ENCODE measurements at places on chromosomes 13 and 19.

DNA sequence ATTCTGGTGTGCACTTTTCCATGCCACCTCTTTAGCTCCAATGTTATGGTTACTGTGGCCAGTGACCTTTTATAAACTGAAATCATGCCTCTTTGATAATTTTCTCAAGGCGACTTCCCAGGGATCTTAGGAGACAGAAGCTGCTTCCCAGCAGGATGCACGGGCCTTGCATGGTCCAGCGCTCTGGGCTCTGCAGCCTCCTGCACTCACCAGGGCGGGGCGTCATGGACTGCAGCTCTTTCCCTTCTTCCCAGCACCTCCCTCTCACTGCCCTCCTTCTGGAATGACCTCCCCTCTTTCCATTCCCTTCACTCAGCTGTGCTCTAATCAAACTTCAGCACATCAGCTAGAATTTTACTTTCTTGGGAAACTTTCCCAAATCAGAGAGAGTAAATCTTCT, 318.3 kb downstream of the IRS2 start:
- no peak for DNase-seq

- DNase-seq: no peak
Measured at GRCh38 chr13:45691251-45691650, 10.9 kb upstream of the CBY2 start.

DNA sequence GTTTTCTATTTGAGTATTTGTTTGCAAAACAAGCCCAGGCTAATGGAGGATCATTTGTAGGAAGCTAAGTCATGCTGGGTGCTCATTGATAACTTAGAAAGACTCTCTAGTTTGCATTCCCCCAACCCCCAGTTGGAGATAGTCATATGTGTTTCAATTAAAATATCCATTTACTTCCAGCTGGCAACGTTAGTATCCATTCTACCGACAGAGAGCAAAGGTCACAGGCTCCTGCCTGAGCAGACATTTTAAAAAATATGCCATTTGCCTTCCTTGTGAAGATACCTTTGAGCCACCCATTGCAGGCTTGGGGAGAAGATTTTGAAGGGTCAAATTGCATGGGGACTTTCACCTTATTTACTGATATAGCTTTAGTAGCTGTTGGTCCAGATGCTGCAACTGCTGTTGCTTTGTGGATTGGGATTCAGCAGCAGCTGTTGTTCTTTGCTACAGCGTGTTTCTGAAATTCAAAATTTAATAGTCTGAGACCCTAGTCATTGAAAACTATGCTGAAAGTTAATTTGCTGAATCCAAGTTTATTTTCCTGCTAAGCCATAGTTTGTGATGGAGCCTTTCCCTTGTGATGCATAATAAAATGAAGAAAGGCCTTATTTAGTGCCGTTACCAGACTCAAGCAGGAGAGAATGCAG, 335.1 kb downstream of the GPC6 start:
- DNase-seq: no peak

- DNase-seq: no peak
Measured at GRCh38 chr19:39136225-39136940, 10.8 kb downstream of the PAK4 start.

DNA sequence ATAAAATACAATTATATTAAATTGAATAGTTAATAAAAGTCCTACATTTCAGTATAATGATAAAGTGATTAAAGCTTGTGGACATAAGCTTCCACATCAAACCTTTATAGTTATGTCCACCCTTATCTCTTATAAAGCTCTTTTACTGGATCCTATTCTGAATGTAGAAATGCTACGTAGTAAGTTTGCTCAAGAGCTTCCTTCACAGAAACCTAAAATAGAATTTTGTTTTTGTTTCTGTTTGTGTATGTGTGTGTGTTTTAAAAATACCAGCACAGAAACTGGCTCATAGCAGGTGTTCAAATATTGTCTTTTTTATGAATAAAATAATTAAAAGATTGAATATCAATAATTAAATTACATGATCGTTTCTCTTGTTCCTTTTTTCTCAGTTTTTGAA, 21.0 kb upstream of the UFM1 start:
- no peak for DNase-seq

DNA sequence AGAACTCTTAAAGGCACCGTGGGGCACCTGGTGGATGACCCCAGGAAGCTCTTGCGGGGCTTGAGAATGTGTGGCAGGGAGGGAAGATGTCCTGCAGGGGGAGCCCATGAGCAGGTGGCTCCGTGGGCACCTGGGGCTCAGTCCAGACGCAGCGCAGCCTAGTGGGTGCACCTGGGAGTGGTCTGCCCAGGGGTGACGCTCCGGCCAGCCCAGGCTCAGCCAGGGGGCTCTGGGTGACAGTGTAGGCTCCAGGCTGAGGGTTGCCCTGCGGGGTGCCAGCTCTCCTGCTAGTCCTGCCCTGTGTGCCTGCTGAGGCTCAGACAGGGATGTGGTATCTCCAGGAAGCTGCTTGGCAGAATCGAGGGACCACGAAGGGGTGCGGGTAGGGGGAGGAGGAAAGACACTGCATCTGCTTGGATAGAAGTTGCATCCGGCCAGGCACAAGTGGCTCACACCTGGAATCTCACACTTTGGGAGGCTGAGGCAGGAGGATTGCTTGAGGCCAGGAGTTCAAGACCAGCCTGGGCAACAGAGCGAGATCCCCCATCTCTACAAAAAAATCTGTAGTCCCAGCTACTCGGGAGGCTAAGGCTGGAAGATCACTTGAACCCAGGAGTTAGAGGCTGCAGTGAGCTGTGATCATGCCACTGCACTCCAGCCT, 15.0 kb upstream of the PGLS start:
- peak; percentile 31 for DNase-seq

- DNase-seq: no peak
Measured at GRCh38 chr13:42524487-42525034, 49.4 kb upstream of the TNFSF11 start.

DNA sequence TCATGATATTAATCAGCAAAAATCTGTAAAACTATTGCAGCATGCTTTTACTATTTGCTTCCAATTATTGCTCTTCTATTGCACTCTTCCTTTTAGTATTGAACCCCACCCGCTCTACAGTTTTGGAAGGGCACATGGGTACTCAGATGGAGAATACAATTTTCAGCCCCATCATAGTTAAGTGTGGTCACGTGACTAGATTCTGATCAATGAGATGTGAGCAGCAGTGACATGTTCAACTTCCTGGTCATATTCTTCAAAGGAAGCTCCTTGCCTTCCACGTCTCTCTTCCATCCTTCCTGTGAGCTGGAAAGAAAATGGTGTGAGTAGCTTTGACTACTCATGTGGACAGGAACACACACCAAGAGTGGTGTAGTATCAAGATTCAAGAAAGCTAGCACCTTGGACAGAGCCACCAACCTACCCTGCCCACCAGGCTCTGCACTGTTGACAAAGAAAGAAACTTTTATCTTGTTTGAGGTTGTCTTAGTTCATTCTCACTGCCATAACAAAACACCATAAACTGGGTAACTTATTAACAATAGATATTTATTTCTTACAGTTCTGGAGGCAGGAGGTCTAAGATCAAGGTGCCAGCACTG, 3.8 kb upstream of the FGF14 start:
- DNase-seq: no peak

DNA sequence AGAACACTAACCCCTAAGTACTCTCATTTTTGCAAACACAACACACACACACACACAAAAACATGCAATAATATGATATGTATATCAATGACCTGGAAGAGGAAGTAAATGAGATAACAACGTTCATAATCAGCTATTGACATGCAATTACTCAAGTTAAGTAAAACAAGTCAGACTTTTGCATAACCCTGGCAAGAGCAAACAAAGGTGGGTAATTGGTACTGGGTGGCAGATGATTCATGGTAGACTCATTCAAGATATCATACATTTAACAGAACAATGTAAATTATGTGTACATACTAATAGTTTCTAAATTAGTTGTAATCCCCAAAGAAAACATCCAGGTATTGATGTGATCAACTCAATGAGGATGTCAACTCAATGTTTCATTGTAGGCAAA, 508.8 kb downstream of the DACH1 start:
- DNase-seq: no peak

DNA sequence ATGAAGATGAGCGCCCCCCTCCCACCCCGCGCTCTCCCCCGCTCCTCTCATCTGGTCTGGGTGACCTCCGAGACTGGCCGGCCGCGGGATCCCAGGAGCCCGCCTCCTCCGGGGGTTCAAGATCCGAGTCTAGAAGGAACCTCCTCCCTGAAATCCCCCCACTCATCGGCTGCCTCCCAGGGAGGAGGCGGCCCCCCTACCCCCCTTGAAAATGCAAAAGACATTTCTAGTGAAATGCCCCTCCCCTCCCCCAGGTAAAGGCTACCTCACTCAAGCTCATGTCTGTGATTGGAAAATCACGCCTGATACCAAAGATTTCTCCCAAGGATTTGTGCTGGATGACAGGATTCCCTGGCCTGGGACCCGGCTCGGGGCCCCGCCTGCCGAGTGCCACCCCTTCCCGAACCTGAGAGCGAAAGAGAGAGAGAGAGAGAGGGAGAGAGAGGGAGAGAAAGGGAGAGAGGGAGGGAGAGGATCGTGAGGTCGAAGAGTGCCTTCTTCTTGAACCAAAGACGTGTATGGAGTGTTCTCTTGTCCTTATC, 23.4 kb downstream of the ONECUT3 start:
- DNase-seq: no peak

GRCh38 chr13:38494445-38494844, 144.8 kb downstream of the UFM1 start:
- DNase-seq: no peak

- DNase-seq: no peak
Measured at GRCh38 chr19:1154731-1155351, 19.2 kb downstream of the SBNO2 start.

- DNase-seq: no peak
Measured at GRCh38 chr13:24267274-24267673, 42.1 kb upstream of the C1QTNF9 start.

DNA sequence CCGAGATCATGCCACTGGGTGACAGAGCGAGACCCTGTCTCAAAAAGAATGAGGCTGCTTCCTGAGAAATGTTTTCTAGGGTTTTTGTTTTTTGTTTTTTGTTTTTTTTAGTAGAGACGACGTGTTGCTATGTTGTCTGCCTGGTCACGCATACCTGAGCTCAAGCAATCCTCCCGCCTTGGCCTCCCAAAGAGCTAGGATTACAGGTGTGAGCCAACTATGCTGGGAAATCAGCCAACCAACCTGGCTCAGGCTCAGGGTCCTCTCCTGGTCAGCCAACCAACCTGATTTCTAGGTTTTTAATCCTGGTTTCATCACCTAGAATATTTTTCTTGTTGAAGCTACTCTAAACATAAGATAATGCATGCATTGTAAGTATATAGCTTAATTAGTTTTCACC, 7.8 kb downstream of the DHX34 start:
- no peak for DNase-seq

GRCh38 chr13:79393564-79394249, 12.3 kb downstream of the RBM26 start:
- no peak for DNase-seq

DNA sequence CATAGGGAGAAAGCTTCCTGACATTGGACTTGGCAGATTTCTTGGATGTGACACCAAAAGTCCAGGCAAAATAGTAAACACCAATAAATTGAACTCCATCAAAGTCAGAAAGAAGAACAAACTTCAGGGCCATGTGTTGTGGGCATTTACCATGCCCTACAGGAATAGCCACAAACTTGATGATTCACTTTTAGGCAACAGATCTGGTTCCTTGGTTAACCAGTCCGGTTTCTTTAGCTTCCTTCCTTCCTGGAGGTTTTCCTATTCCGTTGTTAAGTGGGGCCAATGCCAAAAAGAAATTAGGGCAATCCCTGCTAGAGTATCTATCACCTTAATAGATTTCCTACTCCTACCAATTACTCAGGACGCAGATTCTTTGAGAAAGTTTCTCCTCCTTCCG, 25.2 kb downstream of the IGFL1 start:
- DNase-seq: no peak

GRCh38 chr13:100899720-100900316, 225.2 kb upstream of the TMTC4 start:
- DNase-seq: no peak

DNA sequence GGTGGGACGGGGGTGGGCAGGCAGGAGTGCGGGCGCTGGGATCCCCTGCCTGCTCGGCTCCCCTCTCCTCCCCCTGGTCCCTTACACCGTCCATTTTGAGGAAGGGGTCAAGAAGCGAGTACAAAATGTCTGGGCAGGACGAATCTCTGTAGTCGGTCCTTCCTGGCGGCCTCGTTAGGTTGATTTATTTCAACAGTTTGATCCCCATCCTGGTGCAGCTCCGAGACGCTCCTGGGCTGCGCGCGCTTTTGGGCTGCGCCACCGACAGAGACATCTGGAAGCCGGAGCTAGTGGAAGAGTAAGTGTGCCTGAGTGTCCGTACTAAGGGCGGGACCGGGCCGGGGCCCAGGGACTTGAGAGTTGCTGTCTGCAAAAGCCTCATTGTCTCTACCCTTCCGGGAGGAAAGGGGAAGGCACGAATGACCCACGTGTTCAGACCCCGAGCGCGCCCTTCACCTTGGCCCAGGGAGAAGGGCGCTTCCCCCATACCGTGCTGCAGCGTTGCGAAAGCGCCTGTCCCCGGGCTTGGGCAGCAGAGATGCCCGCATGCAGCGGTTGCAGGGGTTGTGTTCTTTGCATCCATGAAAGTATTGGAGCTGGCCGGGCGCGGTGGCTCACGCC, 1.8 kb downstream of the ZNF114 start:
- no peak for DNase-seq

DNA sequence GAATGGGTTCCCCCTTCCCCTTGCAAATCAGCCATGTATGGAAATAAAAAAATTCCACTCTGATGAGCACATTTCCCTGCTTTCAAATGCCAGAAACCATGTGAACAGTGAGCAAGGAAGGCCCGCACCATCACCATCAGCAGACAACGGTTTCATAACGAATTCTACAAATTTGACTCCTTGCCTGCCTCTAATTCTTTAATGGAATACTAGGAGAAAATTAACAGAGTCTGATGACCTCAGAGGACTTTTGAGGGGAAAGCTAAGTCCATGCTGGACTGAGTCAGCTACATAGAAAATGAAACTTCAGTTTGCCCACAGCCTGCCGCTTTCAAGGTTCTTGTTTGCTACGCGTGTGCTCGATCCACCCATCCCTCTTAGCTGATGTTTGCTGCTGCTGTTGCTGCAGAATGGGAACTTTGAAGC, 46.7 kb upstream of the KL start:
- no peak for DNase-seq

DNA sequence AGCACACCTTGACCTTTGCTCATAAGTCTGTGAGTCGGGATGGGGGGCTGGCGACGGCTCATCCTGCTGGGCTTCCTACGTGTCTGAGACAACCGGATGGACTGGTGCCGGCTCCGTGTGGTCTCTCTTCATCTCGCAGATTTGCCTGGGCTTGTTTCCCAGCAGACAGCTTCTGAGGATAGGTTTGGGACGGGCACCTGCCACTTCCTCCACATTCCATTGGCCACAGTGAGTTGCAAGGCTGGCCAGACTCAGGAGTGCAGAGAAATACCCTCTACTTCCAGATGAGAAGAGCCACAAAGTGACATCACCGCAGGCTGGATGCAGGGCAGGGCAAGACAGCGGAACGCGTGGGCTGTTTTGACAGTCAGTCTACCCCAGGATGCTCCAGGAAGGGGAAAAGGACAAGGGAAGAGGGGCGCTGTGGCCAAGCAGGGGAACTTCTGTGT, 48.1 kb downstream of the IRS2 start:
- no peak for DNase-seq

GRCh38 chr19:20662421-20663105, 1.2 kb upstream of the ZNF626 start:
- DNase-seq: peak; percentile 6

Measured in hippocampal formation (tissue), 2 donors.